ENCODE measurements at places on chromosomes 1 and 21.

GRCh38 chr1:185317886-185318310, 855 bp upstream of the IVNS1ABP start:
- peak; percentile 71 for DNase-seq

- DNase-seq = no peak
These were observed 20.8 kb downstream of the PRKCZ start for GRCh38 chr1:2070800-2071530.

GRCh38 chr1:210288116-210288515, 40.6 kb upstream of the HHAT start:
- DNase-seq = no peak

DNA sequence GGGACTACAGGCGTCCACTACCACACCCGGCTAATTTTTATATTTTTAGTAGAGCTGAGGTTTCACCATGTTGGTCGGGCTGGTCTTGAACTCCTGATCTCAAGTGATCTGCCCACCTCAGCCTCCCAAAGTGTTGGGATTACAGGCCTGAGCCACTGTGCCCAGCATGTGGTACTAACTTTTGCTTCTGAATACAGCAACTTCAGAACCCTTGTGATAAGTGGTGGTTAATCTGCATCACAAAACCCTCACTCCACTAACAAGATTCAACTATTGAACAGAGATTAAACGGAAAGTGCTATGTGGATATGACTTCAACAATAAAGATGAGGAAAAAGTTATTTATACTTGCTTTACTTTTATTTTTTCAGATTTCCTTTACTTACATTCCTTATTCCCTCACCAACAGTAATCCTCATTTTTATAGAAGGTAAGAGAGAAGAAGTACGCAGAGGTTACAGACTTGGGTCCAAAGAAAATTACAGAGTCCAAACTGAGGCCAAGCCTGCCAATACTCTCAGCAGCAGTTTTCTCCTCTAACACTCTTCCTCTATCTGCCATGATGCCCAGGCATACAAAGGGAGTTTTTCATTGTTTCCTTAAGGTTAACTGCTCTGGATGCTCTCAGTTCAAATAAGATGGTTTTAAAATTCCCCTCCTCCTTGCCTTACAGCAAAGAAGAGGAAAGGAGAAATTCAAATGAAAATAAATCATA, 44.3 kb downstream of the SLC16A1 start:
- DNase-seq = no peak

GRCh38 chr1:181396811-181397210, 86.5 kb upstream of the CACNA1E start:
- no peak for DNase-seq

- no peak for DNase-seq
These were observed 2.8 kb downstream of the ARHGEF16 start for GRCh38 chr1:3456964-3457909.

- DNase-seq = no peak
These were observed 74.3 kb downstream of the ETS2 start for GRCh38 chr21:38879912-38880576.

DNA sequence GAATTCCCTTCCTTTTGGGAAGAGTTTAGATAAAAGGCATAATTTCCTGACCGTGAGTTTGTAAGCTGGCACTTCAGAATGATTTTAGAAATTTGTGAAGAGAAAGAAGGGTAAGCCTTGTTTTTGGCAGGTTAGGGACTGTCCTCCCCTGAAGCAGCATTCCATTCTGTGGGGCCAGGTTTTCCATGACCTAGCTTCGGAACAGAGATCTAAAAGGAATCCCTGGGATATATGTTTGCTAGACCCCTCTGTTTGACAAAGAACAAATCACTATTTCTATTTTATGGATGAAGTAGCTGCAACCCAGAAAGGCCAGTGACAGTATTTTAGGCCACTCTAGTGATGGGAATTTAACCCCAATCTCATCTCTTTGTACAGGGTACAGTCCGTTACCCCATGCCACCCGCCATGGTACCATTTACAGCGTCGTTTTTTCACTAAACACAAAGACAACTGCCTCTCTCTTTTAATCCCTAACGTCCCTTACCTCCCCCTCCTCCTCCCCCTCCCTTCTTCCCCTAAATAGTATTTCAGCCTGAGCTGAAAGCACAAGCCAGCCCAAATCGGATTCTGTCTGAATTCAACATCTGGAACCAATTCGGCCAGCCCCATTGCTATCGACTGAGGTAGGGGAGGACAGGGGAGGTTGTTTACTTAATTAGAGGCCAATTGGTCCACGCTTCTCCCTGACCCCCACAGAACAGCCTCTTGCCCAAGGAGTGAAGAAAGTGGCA, 23.4 kb upstream of the IKBKE start:
- no peak for DNase-seq

DNA sequence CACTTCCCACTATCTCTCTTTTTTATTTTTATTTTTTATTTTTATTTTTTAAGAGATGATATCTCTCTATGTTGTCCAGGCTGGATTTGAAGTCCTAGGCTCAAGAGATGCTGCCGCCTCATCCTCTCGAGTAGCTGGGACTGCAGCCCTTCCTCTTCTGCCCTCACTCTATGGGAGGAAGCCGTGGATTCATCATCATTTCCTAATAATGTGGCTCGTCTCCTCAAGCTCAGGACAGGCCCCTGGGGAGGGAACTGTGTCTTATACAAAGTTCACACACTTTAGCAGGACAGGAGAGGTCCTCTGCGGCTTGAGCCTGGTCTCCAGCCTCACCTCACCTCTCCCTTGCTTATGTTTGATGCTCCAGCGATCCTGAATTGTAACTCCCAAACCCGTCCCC, 16.5 kb upstream of the IFFO2 start:
- no peak for DNase-seq

DNA sequence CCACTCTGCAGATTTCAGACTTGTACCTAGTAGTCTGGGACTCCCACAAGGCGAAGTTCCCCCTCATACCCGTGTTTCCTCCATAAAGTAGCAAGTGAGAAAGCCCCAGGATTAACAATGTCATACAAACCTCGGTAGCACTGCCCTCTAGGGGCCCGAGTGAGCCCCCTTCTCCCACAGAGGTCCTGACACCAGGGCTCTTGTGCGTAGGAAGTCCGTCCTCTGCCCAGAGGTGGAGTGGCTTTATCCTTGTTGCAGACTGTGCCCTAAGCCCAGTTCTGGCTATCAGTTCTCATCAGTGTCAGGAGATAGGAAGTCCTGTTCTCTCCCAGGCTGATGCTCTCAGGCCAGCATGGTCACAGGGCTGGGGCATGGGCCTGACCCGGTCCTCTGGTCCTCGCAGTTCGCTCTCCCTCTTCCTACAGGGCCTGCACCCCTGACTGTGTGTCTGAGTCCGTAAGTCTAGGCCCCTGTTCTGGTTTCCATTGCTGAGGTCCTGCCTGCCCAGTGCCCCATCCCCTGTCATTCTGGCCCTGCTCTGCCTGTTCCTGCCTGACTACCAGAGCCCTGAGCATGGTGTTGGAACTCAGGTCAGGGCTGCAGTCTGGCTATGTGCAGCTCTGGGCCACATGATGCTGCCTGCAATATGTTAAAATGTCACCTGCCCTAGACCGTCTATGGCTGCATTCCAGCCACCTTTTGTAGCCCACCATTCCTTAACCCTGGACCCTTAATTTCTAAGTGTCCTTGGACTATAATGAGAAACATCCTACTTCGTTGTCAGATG, 285.6 kb downstream of the ASTN1 start:
- no peak for DNase-seq

DNA sequence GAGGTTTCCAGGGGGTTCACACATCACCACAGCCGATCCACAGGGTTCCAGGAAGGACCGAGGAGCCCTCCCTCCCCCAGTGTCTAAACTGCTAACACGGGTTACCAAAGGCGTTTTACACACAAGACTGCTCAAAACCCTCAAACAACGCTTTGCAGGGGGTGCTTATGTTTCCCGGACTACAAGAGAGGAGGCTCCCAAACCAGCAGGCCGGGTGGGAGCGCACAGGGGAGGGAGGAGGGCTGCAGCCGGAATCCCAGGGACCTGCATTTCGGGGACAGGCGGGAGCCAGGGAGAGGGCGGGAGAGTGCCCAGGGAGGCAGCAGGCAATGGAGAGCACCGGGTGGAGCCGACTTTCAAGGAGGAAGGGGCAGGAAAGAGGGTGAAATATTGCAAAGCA, 50.8 kb downstream of the ACBD3 start:
- DNase-seq = no peak

- no peak for DNase-seq
These were observed 55.2 kb downstream of the SLC9A1 start for GRCh38 chr1:27099587-27100334.

DNA sequence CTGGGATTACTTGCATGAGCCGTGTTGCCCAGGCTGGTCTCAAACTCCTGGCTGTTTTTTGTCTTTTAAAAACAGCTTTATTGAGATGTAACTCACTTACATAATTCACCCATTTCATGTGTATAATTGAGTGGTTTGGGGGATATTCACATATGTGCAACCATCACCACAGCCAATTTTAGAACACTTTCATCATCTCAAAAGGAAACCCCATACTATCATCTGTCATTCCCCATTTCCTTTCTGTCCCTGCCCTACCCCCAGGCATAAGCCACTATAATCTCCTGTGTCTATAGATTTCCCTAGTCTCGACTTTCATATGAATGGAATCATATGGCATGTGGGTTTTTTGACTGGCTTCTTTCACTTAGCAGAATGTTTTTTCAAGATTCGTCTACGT, 43.3 kb downstream of the GPR137B start:
- no peak for DNase-seq

GRCh38 chr1:61119085-61119484, 36.7 kb downstream of the NFIA start:
- no peak for DNase-seq

GRCh38 chr21:36908260-36908908, 58.1 kb downstream of the HLCS start:
- DNase-seq = no peak

DNA sequence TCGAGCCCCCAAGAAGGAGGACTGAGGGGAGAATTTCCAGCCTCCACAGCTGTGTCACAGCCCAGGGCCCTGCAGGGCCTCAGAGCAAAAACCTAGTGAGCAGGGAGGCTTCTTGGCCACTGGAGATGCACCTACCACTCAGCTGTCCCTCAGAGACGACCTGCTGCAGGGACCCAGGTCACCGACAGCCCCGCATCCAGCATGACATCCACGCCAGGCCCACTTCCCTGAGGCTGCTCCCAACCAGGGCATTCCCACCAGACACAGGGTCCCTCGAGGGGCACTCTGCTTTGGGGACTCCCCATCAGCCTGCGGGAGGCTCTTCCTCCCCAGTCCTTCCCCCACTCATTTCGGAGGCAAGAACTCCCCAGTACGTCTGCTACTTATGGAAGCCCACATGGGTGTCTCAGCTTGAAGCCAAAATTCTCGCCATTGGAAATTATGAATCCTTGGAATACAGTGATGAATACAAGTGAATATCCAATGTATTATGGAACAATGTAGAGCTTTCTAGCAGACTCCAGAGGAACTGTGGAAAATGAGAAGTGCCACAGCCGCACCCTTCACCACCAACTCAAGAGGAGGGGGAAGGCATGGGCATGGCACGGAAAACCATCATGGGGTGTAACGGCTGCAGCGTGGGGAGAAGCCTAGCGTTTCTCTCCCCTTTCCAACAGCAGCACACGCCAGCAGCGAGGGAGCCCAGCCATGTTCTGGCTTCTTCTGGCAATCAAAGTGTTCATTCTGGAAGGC, 6.9 kb downstream of the TFF3 start:
- DNase-seq = no peak
